ENCODE measurements at places on chromosomes 4 and X.

GRCh38 chr4:74117024-74117534 lies 18.1 kb upstream of the CXCL2 start:
- no peak for DNase-seq

DNA sequence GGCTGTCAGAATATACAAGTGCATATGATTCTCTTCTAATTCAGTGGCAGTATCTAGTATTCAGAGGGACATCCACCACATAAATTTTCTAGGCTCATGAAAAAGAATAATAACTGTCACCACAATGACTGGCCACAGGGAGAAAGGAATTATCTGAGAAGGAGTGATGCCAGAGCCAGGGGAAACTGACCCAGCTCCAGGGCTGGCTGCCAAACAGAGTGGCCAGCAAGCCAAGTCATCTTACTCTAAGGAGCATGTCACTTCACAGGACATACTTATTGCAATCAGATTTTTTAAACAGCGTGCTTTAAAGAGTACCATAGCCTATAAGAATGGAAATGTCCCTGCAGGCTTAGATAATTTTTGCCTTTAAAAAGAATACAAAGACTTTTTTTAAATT lies 5.8 kb upstream of the SEPTIN11 start:
- no peak for DNase-seq

- no peak for DNase-seq
Observed at GRCh38 chrX:150512461-150512901, 55.9 kb upstream of the MTM1 start.

- DNase-seq = no peak
Observed at GRCh38 chr4:78370631-78371372, 180.8 kb upstream of the ANXA3 start.

DNA sequence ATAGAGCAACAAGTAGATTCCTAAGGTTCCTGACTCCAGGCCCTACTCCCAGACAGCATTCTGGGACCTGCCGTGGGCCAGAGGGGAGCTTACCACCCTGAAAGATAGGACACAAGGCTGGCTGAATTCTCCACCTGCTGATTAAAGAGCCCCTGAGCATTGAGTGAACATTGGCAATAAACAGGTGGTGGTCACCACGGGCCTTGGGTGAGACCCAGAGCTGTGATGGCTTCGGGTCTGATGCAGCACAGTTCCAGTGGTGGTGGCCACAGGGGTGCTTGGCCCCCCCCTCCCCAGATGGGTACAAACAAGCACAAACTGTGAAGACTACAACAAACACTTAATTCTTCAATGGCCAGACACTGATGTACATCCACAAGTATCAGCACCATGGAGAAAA lies 444.6 kb downstream of the GASK1B start:
- no peak for DNase-seq

- no peak for DNase-seq
Observed at GRCh38 chr4:1445716-1446445, 39.6 kb upstream of the NKX1-1 start.

- DNase-seq = no peak
Observed at GRCh38 chrX:10603612-10604011, 16.8 kb downstream of the MID1 start.

- no peak for DNase-seq
Observed at GRCh38 chr4:8571702-8572685, 8.2 kb upstream of the GPR78 start.

DNA sequence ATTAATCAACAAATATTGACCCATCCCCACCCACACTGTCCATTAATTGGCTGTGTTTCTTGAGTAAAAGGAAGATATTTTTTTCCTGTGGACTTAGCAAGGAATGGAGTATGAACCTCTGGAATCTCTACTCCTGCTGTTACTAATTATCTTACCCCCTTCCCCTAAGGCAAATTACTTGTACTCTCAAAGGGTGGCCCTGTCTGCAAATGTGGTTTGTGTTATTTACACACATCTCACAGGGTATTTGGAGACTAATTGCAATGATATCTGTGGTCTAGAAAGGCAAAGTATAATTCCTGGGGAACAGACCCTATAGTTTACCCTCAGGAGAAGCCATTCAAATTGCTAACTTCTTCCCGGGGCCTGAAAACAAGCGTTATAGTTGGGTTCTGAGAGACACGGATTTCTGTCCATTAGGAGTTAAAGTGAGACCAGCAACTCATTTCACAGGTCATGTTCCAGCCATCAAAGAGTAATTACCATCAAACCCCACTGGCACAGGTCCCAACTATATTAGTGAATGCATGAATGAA lies 133.0 kb upstream of the RASGEF1B start:
- DNase-seq = no peak

GRCh38 chr4:82560853-82561785 lies 669 bp downstream of the TMEM150C start:
- no peak for DNase-seq

DNA sequence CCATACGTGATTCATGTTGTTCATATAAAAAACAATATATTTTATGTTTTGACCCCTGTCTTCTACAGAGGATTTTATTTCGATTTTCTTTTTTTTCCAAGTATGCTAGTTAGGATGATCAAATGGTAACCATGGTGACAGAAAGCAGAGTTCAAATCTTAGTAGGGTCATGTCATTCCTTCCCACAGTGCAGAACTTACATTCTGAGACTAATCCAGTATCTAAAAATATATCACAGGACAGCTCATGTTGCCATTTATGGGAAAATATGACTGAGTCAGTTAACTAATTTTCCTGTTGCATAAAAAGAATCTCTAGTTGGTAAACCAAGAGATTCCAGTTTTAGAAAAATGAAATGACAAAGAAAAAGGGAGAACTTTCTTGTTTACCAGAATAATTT lies 209.5 kb downstream of the PARM1 start:
- no peak for DNase-seq
